Spinal cord (tissue), 10 donors: ENCODE measurements at places on chromosomes 1 and 21. TPM values are rescaled to one million over a fixed set of nuclear protein-coding genes. Genes with fewer than 3 reads are reported as not detected.

GRCh38 chr1:155309423-155310021 is 856 bp downstream of the FDPS start:
- no peaks in the 10 kb centered on the region for H3K27me3 ChIP-seq
- no peak for DNase-seq
- peak overlapping the region; percentile 96 for H3K27ac ChIP-seq
- H3K4me1 ChIP-seq, result peaks cover 36% of the 10 kb centered on the region
- H3K36me3 ChIP-seq, result peaks cover 32% of the 10 kb centered on the region

The LINGO4 gene
- 2.0 TPM for total RNA-seq

GRCh38 chr1:204194080-204194479 is 2.2 kb downstream of the KISS1 start:
- H3K36me3 ChIP-seq, result no peaks in the 10 kb centered on the region
- peaks cover 13% of the 10 kb centered on the region for H3K27me3 ChIP-seq
- no peak for DNase-seq
- no peak overlapping the region for H3K27ac ChIP-seq
- H3K4me3 ChIP-seq, result no peak overlapping the region

DNA sequence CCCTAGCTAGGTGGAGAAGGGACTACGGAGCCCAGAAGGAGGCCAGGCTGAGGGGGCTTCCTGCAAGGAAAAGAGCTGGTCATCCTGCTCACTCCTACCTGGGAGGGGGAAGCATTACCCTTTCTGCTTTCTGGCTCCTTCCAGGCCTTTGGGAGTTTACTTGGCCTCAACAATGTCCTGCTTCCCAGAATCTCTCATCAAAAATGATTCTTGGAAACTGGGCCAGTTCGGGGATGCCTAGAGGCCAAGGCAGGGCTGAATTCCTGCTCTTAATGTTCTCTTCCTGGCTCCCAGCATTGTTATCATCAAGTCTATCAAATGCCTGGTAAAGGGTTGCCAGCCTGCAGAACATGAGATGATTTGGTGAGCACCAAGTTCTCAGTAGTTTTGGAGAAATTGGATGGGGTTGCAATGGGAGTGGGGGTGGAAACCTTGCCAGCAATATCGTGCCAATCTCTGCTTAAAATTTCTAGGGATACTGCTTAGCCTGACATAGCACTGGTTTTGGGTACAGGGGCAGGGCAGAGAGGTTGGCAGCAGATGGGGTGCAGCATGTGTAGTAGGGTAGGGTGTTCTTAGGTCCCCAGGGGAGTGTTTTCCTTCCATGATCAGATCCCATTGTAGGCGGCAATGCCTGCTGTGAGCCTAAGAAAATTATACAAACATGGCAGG is 7.7 kb upstream of the PAFAH2 start:
- H3K27me3 ChIP-seq, result no peaks in the 10 kb centered on the region
- no peaks in the 10 kb centered on the region for H3K36me3 ChIP-seq
- DNase-seq, result no peak
- H3K27ac ChIP-seq, result no peak overlapping the region
- no peak overlapping the region for H3K4me3 ChIP-seq
- H3K4me1 ChIP-seq, result no peaks in the 10 kb centered on the region

The SLAMF6 gene
- 0.11 TPM for total RNA-seq

DNA sequence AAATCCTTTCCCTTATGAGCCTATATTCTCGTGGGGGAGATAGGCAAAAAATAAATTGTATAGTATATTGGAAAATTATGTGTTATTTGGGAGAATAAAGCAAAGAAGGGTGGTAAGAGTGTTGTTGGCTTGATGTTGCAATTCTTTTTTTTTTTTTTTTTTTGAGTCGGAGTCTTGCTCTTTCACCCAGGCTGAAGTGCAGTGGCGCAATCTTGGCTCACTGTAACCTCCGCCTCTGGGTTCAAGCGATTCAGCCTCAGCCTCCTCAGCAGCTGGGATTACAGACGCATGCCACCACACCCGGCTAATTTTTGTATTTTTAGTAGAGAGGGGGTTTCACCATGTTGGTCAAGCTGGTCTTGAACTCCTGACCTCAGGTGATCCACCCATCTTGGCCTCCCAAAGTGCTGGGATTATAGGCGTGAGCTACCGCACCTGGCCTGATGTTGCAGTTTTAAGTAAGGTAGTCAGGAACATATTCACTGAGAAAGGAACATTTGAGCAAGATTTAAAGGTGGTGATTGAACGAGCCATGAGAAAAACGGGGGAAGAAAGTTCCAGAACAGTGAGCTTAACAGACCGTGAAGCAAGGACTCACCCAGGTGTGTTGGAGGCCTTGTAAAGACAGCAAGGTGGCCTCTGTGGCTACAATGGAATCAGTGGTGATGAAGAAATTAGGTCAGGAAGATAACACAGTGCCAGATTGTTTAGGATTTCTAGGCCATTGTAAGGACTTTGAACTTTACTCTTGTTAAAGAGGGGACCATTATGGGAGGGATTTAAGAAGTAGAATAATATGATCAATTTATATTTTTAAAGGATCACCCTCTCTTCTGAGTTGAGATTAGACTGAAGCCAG is 45.8 kb downstream of the RPRD2 start:
- H3K4me3 ChIP-seq, result no peak overlapping the region
- no peaks in the 10 kb centered on the region for H3K36me3 ChIP-seq
- DNase-seq, result no peak
- no peaks in the 10 kb centered on the region for H3K4me1 ChIP-seq
- H3K27me3 ChIP-seq, result no peaks in the 10 kb centered on the region

DNA sequence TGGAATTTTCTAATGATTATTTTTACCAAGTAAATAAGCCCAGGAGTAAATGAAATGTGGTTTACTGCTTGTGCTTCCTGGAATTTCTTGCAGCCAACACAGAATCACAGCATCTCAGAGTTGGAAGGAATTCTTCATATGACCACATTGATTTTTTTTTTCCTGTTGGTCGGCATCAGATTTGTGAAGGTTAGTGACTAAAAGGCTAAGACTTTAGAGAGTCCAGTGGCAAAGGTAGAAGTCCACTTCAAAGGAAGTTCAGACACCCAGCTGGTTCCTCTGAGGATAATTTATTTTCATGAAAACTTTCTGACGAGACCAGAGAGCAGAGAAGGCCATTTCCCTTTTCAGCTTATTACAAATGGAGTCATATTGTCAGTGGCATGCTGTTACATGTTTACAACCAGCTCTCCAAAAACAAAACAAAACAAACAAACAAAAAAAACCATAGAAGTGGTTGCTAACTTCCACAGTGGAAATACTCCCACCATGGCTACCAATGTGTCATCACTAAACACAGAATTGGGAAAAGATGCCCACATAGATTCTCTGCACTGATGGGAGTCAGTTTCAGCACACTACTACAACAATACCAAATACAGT is 77.2 kb upstream of the CDC42BPA start:
- H3K36me3 ChIP-seq, result no peaks in the 10 kb centered on the region
- H3K27ac ChIP-seq, result no peak overlapping the region
- H3K27me3 ChIP-seq, result no peaks in the 10 kb centered on the region
- no peak overlapping the region for H3K4me3 ChIP-seq

The TENT5C gene
- 15.3 TPM for total RNA-seq

The TMEM200B gene
- total RNA-seq, result 5.4 TPM

GRCh38 chr1:4971666-4972065 is 317.3 kb downstream of the AJAP1 start:
- no peak overlapping the region for H3K27ac ChIP-seq
- no peak overlapping the region for H3K4me3 ChIP-seq
- no peaks in the 10 kb centered on the region for H3K4me1 ChIP-seq

- H3K36me3 ChIP-seq, result peaks cover 43% of the 10 kb centered on the region
- DNase-seq, result no peak
- no peak overlapping the region for H3K27ac ChIP-seq
- no peak overlapping the region for H3K4me3 ChIP-seq
- no peaks in the 10 kb centered on the region for H3K27me3 ChIP-seq
Observed at GRCh38 chr1:6652986-6653385, 28.3 kb downstream of the THAP3 start.

The ETV3L gene
- 0.11 TPM for total RNA-seq

- peak overlapping the region; percentile 78 for H3K4me3 ChIP-seq
- peaks cover 22% of the 10 kb centered on the region for H3K4me1 ChIP-seq
- no peak for DNase-seq
- peaks cover 19% of the 10 kb centered on the region for H3K36me3 ChIP-seq
- H3K27ac ChIP-seq, result peak overlapping the region; percentile 85
- no peaks in the 10 kb centered on the region for H3K27me3 ChIP-seq
Observed at GRCh38 chr1:33349778-33350610, 29.1 kb upstream of the A3GALT2 start.

DNA sequence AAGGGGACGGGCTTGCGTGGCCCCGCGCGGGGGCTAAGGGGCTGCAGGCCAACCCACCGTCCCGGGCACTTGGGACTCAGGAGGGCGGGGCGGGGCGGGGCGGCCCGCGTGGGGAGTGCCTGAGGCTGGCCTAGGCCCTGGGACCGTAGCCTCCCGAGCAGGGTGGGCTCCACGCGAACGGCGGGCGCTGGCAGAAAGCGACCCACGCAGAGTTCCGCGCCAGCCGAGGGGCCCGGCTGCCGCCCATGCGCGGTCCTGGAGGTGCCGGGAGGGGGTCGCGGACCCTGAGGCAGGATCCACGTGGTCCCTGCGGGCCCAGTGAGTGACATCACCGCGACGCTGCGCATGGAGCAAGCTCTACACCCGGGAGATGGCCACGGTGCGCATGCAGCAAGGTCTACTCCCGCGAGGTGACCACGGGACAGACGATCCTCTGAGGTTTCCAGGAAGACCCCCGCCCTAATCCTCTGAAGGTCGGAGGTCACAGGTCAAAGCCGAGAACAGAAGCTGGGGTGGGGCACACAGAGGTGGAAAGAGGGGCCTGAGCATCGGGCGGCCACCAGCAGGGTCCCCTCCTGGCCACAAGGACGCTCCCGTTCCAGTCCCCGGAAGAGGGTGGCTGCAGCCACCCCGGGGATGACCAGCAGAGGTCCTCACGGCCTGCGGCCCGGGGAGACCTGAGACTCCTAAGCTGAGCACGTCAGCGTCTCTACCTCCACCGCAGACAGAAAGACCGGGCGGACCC is 13.5 kb upstream of the SLC19A1 start:
- no peaks in the 10 kb centered on the region for H3K27me3 ChIP-seq
- H3K4me3 ChIP-seq, result peak overlapping the region; percentile 45
- H3K4me1 ChIP-seq, result peaks cover 29% of the 10 kb centered on the region
- DNase-seq, result no peak

GRCh38 chr21:27495836-27496235 is 528.9 kb upstream of the ADAMTS5 start:
- no peaks in the 10 kb centered on the region for H3K4me1 ChIP-seq
- H3K36me3 ChIP-seq, result no peaks in the 10 kb centered on the region
- no peak overlapping the region for H3K27ac ChIP-seq
- no peaks in the 10 kb centered on the region for H3K27me3 ChIP-seq
- DNase-seq, result no peak

DNA sequence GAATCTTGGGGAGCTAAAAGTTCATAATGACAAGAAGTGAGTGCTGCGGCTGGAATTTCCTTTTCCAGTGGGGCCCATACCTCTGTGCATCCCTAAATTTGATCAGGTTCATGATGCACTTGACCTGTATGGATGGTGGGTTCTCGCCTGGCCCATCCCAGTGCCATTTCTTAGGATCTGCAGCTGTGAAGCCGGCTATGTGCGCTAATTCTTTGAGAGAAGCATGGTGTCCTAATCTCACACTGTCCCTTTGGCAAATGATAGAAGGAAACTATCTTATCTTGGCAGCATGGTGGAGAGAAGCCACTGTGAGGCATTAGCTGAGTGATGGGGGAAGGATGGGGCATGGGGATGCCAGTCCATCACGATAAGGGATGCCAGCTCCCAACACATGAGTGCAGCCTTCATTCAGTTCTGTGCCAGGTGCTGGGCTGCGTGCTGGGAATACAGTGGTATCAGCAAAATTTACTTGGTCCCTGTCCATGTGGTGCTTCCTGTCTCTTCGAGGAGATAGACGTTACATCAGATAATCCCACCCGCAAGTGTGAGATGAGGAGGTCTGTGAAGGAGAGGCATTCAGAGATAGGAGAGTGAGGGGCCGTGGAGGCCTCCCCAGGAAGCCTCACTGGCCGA is 30.5 kb downstream of the STUM start:
- no peak for DNase-seq

DNA sequence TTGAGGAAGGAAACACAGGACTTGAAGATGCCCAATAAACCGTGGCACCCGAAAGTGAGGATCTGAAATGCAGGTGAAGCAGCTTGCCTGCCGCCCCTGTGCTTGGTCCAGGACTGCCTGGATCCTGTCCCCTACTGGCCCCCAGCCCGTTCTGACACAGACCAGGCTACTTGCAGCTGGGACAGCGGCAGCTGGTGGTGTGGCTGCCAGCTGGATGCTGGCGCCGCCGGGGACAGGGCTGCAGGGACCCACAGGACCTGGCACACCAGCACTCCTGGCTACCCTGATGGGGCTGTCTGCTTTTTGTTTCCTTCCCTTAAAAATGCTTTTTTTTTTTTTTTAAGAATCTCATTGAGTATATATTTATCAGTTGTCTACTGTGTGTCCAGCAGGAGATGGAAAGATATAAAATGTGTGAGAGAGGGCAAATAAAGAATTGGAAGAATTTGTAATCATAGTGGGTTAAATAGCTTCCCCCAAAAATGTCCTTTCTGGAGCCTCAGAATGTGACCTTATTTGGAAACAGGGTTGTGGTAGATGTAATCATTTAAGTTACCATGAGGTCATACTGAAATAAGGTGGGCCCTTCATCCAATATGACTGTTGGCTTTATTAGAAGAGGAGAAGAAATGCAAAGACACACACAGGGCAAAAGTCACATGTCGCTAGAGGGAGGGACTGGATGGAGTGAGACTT is 165.6 kb downstream of the DSCAM start:
- H3K4me3 ChIP-seq, result no peak overlapping the region
- H3K4me1 ChIP-seq, result peaks cover 14% of the 10 kb centered on the region
- DNase-seq, result peak; percentile 39
- H3K27me3 ChIP-seq, result no peaks in the 10 kb centered on the region
- H3K36me3 ChIP-seq, result no peaks in the 10 kb centered on the region
- H3K27ac ChIP-seq, result no peak overlapping the region

DNA sequence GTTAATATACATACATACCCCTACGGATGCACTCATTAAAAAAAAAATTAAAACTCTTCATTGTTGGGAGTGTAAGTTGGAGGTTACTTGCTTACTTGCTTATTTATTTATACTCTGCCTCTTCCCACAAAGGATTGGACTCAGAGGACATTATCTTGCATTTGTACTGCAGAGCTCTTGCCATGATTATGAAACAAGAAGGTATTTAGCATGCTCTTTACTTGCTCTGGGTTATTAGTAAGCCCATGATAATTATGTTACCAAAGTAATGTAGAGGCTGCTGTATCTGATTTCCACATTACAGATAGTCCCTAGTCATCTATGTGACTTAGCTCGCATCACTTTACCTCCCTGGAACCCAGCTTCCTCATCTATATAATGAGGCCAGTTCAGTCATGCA is 355.1 kb upstream of the PTBP2 start:
- no peak for DNase-seq
- H3K4me3 ChIP-seq, result no peak overlapping the region
- no peaks in the 10 kb centered on the region for H3K27me3 ChIP-seq
- H3K36me3 ChIP-seq, result no peaks in the 10 kb centered on the region
- no peaks in the 10 kb centered on the region for H3K4me1 ChIP-seq
